Fibroblast of lung (primary cell): ENCODE measurements at places on chromosomes 12 and 14.

GRCh38 chr12:103742349-103742932 is 98.6 kb downstream of the NT5DC3 start:
- DNase-seq: peak; percentile 25

DNA sequence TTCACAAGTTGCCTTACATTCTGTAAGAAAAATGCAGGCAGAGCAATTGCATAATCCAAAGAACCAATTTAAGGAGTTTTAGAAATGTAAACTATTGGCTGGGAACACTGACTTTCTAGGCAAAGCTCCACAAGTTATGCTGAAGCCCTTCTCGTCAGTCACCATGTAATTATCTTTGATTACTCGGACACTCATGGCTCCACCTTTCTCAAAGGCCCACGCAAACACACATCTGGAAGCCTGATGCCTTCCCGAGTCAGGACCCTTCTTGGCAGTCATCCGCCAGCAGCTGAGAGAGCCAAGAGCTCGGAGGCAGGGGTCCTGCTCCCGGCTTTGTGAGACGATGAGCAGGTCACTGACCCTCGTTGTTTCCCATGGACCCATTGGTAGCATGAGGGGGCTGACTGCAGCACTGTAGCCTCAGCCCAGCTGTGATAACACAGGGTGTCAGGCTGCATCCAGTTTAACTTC is 202.2 kb downstream of the TMEM132D start:
- no peak for DNase-seq

DNA sequence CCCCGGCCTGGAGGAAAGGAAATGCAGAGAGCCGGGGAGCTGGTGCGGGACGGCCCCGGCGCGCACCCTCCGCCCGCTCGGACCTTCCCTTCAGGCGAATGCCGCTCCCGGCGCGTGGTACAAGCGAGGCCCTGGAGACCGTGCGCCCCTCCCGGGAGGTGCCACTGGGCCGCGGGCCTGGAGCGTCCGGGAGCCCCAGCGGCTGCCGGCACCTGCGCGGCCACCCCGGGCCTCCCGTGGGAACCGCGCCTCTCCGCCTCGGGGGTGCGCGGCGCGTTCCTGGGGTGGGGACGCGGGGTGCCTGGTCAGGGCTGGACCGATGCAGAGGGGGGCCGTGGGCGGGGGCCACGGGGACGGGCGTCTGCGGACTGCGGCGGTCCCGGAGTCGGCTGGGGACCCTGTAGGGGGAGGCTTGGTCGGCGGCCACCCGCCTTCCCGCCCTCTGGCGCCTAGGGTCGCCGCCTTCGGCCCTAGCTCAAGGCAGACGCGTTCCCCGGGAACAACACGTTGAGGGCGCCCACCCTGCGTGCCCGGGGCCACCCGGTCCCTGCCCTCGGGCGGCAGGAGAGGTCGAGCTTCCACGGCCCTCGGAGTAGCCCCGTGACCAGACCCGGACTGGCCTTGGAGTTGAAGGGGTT is 599 bp downstream of the PAPLN start:
- DNase-seq: peak; percentile 14

DNA sequence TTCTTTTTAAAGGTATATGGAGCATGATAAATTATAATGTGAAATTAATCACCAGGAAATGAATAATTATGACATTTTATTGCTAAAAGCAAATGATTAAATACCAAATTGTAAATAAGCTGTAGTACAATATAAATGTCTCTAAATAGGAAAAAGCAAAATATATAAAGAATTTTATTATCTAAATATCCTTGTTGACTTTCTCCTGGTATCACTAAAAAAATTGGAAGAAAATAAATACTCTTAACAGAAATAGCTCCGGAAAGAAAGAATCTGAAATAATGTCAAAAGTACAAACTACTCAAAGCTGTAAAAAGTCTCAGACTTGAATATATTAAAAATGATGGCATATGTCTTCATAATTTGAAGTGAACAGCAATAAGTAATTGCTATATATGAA is at the start of gene OR11H7:
OR11H7 (plus strand) TSS at position 301 of the 400 bp plus-strand sequence.
- DNase-seq: no peak

GRCh38 chr12:107242189-107242588 is 148.8 kb upstream of the CRY1 start:
- DNase-seq: peak; percentile 22
